ENCODE measurements at places on chromosomes 12 and 14.

GRCh38 chr14:79742142-79742541 lies 469.2 kb downstream of the DIO2 start:
- DNase-seq = no peak

DNA sequence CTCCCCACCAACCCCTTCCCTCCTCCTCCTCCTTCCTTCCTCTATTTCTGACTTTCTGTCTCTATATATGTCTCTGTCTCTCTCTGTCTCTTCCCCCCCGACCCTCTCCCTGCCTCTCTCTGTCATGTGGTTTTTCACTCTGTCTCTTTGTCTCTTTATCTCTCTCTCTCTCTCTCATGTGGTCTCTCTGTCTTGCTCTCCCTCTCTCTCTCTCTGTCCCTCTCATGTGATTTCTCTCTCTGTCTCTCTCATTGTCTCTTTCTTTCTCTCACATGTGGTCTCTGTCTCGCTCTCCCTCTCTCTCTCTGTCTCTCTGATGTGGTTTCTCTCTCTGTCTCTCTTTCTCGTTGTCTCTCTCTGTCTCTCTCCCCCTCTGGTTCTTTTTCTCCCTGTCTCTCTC lies 59.3 kb downstream of the PHETA1 start:
- no peak for DNase-seq

GRCh38 chr12:105322070-105322469 lies 8.4 kb upstream of the C12orf75 start:
- no peak for DNase-seq

DNA sequence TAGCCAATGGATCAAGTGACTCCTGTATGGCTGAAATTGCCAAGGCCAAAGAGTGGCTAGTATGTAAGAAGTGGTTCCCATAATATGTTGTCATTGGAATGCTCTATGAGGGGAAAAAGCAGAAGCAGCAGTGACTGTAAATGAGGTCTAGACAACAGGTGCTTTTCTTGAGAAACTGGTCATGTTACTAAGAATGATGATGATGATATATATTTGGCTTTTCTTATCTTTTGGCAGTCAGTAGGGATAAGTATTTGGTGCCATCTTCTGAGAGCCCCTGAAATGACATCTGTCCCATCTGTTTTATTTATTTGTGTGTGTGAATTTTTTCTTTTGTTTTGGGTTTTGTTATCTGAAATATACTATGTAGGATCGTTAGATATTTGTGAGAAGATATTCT lies 141.7 kb downstream of the SYT1 start:
- no peak for DNase-seq
